ENCODE measurements at places on chromosomes 12 and 14.

DNA sequence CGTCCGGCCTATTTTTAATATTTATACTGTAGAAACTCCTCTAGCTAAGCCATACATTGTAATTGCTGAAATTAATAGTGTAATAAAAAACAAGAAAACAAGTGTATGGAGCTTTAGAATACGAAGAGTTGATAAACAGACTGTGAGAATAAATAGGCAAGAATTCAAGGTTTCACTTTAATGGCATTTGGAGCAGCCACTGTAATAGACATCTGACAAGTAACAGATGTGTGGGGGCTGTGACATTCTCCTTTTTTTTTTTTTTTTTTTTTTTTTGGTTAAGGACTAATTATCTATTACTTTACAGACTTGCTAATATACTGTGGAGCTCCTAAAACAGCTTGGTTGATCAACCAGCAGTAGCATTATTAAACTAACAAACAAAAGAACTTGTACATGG is 42.1 kb upstream of the CFAP54 start:
- DNase-seq: no peak
- H3K4me3 ChIP-seq: no peak overlapping the region
- no peaks in the 10 kb centered on the region for H3K36me3 ChIP-seq
- no peaks in the 10 kb centered on the region for H3K4me1 ChIP-seq
- H3K27me3 ChIP-seq: no peaks in the 10 kb centered on the region

GRCh38 chr12:68180792-68181744 is 21.5 kb upstream of the IFNG start:
- DNase-seq: no peak
- peak overlapping the region; percentile 32 for H3K27ac ChIP-seq
- H3K4me3 ChIP-seq: no peak overlapping the region
- H3K27me3 ChIP-seq: no peaks in the 10 kb centered on the region
- H3K36me3 ChIP-seq: no peaks in the 10 kb centered on the region
- H3K4me1 ChIP-seq: peaks cover 5% of the 10 kb centered on the region

DNA sequence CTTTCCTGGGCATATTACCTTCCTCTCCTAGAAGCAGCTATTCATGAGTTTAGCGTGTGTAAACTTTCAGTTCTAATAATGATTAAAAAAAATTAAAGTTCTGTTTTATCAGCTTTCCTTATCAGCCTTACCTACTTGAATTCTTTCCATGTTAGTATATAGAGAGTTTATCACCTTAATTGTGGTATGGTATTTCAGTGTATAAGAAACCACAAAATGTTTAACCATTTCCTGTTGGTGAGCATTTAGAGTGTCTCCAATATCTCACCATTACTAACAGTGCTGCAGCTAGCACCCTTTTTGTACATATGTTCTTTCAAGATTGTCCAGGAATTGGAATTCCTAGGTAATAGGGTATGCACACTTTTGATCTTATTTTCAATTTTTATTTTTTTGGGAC is 89.5 kb downstream of the FBXO33 start:
- H3K27ac ChIP-seq: no peak overlapping the region
- H3K4me1 ChIP-seq: no peaks in the 10 kb centered on the region
- H3K4me3 ChIP-seq: no peak overlapping the region
- no peaks in the 10 kb centered on the region for H3K27me3 ChIP-seq
- H3K36me3 ChIP-seq: peaks cover 10% of the 10 kb centered on the region
- DNase-seq: no peak

GRCh38 chr12:6613776-6614512 is 6.8 kb upstream of the CHD4 start:
- peaks cover 26% of the 10 kb centered on the region for H3K4me1 ChIP-seq
- peak overlapping the region; percentile 19 for H3K4me3 ChIP-seq
- no peaks in the 10 kb centered on the region for H3K27me3 ChIP-seq
- DNase-seq: peak; percentile 81

DNA sequence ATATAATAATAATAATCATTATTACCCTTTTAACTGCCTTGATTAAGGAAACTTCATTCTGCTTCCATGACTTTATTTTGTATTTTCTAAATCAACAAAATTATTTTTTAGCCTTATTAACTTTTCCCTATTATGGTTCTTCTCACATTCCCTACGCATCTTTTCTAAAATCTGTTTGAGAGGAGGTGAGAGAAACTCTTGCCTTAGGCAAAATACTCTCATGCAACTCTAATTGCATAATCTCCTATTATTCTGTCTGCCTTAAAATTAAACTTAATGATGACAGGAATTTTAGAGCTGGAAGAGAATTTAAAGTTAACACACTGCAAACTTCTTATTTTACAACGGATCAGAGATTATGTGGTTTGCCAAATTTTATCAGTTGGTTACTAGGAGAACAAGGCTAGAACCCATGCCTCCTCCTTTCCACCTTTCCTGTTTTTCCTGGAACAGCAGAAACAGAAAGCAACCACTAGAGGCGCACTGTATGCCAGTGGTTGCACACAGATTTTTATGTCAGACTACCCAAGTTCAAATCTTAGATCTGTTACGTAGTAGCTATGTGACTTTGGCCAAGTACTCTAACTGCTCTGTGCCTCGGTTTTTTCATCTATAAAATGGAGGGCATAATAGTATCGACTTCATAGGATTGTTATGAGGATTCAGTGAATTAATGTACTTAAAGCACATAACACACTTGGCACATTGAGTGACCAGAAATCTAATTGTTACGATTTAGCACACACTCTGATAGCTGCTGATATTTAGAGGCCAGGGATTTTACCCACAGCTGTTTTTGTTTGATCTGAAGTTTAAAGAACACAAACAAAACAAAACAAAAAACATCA is 4.3 kb upstream of the BRMS1L start:
- H3K36me3 ChIP-seq: no peaks in the 10 kb centered on the region
- H3K4me1 ChIP-seq: peaks cover 37% of the 10 kb centered on the region
- H3K27ac ChIP-seq: no peak overlapping the region
- H3K27me3 ChIP-seq: no peaks in the 10 kb centered on the region

DNA sequence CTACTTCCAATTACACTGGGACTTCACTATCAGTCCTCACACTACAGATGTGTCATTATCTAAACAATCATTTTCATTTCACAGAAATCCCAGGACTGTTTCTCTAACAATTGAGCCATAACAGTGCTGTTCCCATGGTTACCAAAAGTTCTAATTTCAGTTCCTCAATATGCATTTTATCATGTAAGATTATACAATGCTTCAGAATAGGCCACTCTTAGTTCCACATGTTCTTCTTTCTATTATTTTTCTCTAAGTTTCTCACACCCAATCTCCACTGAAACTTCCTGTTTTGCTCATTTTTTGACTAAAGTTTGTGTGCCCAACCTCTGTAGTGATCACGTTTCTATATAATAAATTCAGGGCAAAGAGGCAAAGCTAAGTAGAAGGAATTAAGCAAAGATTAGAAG is 185.8 kb downstream of the DUSP6 start:
- H3K4me1 ChIP-seq: peaks cover 26% of the 10 kb centered on the region
- no peak overlapping the region for H3K4me3 ChIP-seq
- no peak overlapping the region for H3K27ac ChIP-seq
- H3K36me3 ChIP-seq: no peaks in the 10 kb centered on the region

- no peak for DNase-seq
- no peaks in the 10 kb centered on the region for H3K4me1 ChIP-seq
- no peak overlapping the region for H3K27ac ChIP-seq
- H3K36me3 ChIP-seq: peaks cover 6% of the 10 kb centered on the region
- H3K4me3 ChIP-seq: no peak overlapping the region
Observed at GRCh38 chr14:65720743-65721142, 308.2 kb downstream of the FUT8 start.

DNA sequence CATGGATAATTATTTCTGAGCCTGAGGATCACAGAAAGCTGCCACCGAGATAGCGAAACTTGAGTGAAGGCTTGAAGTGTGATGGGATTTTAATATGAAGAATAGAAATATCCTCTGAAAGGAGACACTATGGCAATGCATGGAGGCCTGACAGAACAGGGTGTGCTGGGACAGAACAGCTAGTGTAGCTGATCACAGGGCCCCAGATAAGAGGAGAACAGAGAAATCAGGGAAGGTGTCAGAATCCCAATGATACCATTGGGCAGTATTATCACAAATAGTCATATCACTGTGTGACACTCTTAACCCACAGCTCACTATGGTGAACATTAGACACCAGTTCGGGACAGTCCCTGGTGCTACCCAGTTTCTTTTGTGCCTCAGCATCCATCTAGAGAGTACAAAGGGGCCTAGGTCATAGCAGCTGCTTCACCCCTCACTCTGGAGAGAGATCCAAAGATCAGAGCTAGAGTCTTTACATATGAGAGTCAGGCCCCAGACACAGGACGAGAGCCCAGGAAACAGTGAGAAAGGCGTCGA is 506 bp upstream of the OR10P1 start:
- H3K4me1 ChIP-seq: no peaks in the 10 kb centered on the region
- H3K27ac ChIP-seq: no peak overlapping the region
- H3K4me3 ChIP-seq: no peak overlapping the region
- DNase-seq: no peak
- H3K36me3 ChIP-seq: no peaks in the 10 kb centered on the region

DNA sequence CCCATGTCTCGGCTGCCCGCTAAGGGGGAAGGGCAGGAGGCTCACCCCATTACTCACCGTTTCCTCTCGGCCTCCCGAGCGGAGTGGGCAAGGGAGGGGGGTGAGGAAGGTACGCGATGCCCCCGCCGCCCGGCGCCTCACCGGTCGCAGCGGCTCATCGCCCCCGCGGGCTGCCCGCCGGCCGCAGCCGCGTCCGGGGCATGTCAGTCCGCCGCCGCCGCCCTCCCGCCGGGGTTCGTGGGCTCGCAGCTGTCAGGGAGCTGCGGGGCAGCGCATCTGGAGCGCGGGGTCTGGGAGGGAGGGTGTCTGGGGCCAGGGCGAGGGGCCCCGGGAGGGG is 461 bp downstream of the SLC8A3 start:
- H3K4me3 ChIP-seq: peak overlapping the region; percentile 62
- H3K36me3 ChIP-seq: no peaks in the 10 kb centered on the region
- DNase-seq: no peak
- peaks cover 8% of the 10 kb centered on the region for H3K27me3 ChIP-seq

DNA sequence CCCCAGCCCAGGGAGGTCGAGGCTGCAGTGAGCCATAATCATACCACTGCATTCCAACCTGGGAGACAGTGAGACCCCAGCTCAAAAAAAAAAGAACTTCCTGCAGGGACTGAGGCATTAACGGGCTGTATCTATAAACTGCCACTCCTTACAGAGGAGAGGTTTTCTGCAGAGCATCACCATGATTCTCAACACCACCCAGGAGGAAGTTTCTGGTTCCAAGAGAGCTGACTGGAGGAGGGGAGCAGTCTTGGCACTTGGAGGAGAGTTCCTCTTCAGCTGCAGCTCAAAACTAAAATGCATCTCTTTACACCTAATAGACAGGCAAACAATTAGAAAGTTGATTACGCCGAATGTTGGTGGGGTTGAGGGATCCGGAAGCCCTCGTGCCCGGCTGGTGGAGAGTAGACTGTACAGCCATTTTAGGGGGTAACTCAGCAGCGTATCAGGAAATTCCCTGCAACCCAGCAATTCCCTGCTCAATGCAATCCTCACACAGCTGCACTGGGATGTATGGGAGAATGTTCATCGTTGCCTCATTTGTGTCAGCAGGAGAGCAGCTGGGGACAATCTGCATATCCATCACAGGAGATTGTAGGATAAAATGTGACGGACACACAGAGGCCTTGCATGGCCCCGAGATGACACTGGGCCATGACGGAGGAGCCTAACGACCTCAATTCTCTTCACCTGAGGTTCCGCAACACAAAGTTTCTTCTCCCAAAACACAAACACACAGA is 36.6 kb downstream of the ACTN1 start:
- no peak overlapping the region for H3K4me3 ChIP-seq
- H3K27ac ChIP-seq: peak overlapping the region; percentile 93
- DNase-seq: no peak

GRCh38 chr12:112842441-112842840 is 50.9 kb downstream of the RPH3A start:
- H3K4me1 ChIP-seq: no peaks in the 10 kb centered on the region
- no peak for DNase-seq
- H3K27ac ChIP-seq: no peak overlapping the region
- H3K4me3 ChIP-seq: no peak overlapping the region
- H3K27me3 ChIP-seq: no peaks in the 10 kb centered on the region
- no peaks in the 10 kb centered on the region for H3K36me3 ChIP-seq

- H3K4me3 ChIP-seq: no peak overlapping the region
- no peaks in the 10 kb centered on the region for H3K27me3 ChIP-seq
- H3K36me3 ChIP-seq: peaks cover 100% of the 10 kb centered on the region
Observed at GRCh38 chr12:122327494-122328385, 61.4 kb upstream of the VPS33A start.

GRCh38 chr12:52382854-52383253 is 2.6 kb downstream of the KRT84 start:
- no peak overlapping the region for H3K4me3 ChIP-seq
- H3K27ac ChIP-seq: no peak overlapping the region
- DNase-seq: no peak

- H3K27ac ChIP-seq: no peak overlapping the region
- no peak for DNase-seq
- no peaks in the 10 kb centered on the region for H3K36me3 ChIP-seq
- no peak overlapping the region for H3K4me3 ChIP-seq
Observed at GRCh38 chr12:90854136-90854689, 100.8 kb downstream of the CCER1 start.

DNA sequence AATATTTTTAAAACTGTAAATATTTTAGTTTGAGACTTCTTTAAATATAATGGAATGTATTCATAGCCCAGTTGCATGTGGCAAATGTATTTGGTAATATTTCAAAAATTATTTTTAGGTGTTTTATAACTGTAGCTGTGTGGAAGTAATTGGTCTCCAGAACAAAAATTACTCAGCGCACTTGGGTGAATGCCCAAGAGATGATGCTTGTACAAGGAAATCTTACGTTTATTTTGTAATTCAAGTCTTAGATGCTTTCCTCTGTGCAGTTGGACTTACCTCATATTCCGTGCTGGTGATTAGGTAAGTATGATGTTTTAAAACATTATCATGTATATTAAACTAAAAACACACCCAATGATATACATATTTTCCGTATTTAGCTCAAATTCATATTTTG is 76.7 kb upstream of the SLCO1B1 start:
- H3K27me3 ChIP-seq: no peaks in the 10 kb centered on the region
- H3K36me3 ChIP-seq: no peaks in the 10 kb centered on the region
- H3K4me3 ChIP-seq: no peak overlapping the region
- DNase-seq: no peak

GRCh38 chr14:61547186-61548069 is 147.9 kb upstream of the HIF1A start:
- H3K27ac ChIP-seq: peak overlapping the region; percentile 81
- peaks cover 54% of the 10 kb centered on the region for H3K36me3 ChIP-seq
- DNase-seq: no peak

DNA sequence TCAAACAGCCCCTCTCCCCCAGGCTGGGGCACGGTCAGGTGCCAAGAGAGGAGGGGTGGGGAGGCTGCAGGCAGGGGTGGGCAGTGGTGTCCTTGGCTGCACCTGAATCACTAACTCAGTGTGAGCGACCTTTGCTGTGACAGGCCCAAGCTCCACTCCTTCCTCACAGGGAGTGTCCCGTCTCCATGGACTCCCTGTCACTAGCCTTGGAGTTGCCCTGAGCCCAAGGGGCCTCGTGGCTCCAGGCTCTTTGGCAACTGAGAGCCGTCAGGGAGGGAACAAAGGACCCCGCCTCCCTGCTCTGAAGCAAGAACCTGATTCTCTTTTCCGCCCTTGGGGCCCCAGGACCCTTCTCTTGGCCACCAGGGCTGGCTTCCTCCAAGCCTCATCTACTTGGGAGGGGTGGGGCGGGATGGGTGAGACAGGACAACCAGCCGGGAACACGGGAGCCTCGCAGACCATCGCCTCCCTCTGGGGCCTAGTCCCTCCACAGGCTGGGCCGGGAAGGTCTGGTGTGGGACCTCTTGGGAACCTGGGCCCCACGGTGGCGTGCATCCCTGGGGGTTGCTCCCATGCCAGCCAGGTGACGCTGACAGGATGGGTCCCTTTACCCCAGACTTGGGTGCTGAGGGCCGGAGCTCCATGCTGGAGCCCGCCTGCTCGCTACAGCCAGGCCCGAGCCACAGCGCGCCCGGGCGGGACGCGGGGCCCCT is 935 bp upstream of the ADSS1 start:
- H3K27me3 ChIP-seq: no peaks in the 10 kb centered on the region
- H3K4me1 ChIP-seq: peaks cover 30% of the 10 kb centered on the region
- peak overlapping the region; percentile 66 for H3K4me3 ChIP-seq

Measured in esophagus squamous epithelium (tissue), 5 donors.